ENCODE measurements at places on chromosomes 2 and 18.

DNA sequence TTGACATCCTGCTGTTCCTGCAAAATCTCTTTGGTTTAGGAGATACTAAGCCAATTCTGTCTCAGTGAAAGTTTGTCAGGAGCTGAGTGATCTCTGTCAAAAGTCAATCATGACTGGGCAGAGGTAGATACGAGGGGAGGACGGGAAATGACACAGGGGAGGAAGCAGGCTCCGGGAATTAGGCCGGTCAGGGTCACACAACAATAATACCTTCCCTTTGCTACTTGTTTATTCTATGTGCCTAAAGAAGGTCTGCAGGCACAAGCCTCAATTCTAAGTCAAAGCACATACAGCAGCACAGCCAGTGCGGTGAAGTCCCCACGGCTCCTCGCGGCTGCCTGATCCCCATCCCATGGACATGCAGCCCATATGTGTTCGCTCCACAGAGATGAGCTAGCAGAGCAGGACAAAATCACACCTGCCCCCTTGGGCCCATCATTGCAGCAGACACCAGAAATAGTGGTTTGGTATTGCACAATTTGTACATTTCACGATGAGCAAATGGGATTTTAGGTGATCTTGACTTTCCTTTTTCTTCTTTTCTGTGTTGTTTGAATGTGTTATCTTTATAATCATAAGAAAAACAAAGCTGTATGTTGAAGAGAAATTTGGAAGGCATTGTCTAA is 141.4 kb downstream of the VAPA start:
- DNase-seq: no peak

GRCh38 chr2:36562973-36563532 is 34.9 kb downstream of the FEZ2 start:
- no peak for DNase-seq

DNA sequence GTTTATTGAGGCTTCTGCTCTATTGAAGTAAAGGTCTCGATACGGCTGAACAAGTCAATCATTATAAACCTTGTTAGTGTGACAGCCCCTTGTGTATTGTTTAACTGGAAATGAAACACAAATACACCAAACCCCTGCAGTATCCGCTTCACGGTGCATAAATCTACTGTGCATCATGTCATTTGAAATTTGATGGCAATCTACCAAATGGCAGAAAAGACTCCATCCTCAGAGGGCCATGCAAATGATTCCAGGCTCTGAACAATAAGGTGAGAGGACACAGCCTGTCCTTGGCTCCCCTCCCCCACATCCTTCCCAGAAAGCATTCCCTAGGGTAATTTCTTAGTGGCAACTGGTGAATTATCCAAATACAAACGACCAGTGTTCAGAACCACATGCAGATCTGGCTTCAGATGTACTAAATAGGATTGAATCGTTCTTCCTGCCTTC is 80.6 kb downstream of the ADCYAP1 start:
- DNase-seq: peak; percentile 86

DNA sequence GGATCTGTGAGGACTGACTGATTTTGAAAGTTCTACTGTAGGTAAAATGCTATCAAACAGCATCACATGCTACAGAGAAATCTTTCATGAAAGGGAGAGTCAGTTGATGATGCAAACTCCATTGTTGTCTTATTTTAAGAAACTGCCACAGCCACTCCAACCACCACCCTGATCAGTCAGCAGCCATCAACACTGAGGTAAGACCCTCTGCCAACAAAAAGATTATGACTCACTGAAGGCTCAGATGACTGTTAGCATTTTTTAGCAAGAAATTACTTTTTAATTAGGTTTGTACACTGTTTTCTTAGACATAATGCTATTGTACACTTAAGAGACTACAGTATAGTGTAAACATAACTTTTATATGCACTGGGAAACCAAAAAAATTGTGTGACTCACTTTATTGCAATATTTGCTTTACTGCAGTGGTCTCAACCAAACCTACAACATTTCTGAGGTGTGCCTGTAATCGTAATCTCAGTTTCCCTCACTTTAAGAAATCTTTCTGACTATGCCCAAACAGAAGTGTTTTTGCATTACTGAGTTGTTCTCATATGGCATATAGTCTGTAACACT is 42.8 kb downstream of the METTL8 start:
- DNase-seq: no peak

DNA sequence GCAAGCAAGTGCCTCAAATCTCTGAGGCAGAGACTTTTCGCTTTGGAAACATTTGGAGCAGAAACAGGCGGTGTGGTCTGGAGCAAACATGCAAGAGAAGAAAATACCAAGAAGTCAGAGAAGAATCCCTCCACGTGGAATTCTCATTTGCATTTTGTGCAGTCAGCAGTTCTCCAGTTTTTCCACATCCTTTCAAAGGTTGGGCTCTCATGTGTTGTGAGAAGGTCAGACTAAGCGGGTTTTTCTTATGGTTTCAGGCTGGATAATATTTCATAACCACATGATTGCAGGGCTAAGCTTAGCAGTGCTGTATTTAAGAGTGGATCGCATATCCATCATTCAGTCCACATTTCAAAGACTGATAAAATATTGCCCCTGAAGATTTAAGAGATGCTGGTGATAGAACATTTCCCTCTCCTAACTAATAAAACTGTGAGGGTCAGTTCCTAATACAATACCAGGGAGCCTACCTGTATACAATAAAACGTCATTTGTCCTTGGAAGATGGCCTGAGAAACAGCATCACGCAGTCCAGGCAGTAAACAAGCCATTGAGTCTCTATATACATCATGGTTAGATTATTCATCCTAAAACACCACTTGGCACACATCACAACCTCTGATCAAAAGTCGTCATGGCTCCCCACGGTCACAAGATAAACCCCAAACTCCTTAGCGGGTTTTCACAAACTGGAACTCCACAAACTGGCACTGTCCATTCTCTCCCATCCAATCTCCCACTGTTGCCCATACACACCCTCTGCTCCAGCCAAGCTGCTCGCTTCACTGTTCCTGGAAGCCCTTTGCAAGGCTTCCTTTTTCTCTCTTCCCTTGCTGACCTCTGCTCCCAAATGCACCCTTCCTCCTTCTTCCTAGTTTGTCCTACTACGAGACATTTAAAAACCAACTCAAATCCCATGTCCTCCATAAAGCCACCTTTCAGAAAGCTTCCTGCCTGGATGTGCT is 31.5 kb downstream of the ANKRD44 start:
- no peak for DNase-seq

DNA sequence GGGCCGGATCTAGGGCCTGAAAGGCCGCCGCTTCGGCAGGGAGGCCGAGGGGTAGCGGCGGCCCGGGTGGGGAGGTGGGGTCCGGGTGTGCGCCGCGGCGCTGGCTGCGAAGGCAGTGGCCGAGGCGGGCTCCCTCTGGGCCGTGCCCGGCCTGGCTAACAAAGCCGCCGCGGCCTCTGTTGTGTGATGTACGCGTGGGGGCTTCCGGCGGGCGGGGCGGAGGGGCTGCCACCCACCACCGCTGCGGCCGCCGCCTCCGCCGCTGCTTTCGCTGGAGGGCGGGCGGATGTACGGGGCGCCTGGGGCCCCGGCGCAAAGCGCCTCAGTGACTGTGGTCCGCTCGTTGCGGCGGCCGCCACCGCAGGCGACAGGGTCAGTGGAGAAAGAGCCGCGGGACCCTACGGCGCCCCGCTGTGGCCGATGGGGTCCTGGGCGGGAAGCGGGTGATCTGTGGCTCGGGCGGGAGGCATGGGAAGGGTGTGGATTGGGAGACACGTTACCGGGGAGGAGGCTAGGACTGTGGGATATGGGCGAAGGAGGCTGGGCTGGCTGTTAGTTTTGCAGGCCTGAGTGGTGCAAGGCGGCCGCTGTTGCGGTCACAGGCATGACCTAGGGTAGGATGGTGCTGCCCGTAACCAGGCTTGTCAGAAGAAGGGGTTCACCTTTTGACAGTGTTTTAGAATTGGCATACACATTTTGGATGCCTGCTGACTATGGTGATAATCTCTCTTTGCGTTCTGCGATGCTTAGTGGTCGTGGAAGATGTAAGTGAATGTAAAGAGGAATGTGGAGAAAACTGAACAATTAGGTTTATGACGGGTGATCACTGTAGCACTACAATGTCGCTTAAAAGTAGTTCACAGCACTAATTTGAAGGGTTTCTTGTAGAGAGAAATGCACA is 662 bp downstream of the BZW1 start:
- DNase-seq: peak; percentile 82

GRCh38 chr2:70961648-70961994 is 16.8 kb upstream of the ANKRD53 start:
- DNase-seq: no peak

DNA sequence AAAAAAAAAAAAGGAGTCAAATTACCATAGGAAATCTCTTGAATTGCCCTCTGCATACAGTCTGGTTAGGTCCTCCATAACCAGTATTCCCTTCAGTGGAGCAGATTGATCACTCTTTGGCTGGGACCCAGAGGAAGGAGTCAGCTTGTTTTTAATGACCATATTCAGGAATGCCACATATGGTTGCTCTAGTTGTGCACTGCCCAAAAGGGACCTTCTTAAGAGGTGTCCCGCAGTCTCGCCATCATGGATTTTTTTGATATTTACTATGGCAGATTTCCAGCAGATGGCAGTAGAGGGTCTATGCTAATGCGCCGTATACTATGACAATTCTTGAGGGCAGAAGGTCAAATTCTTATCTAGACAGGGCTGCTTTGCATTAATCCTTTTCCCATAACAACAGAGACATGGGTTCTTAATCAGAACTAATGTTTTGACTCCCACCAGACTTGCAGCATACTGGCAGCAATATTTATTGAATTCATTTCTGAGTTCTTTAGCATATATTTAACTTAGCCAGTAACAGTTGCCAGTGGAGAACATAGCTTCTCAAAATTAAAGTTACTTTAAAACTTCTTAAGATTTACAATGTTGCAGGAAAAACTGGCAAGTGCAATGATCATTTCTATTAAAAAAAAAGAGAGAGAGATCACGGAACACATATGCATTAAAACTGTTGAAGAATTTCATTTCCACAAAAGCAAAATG is 31.8 kb upstream of the INPP4A start:
- peak; percentile 93 for DNase-seq

- no peak for DNase-seq
Measured at GRCh38 chr18:59180150-59180845, 39.7 kb upstream of the GRP start.

DNA sequence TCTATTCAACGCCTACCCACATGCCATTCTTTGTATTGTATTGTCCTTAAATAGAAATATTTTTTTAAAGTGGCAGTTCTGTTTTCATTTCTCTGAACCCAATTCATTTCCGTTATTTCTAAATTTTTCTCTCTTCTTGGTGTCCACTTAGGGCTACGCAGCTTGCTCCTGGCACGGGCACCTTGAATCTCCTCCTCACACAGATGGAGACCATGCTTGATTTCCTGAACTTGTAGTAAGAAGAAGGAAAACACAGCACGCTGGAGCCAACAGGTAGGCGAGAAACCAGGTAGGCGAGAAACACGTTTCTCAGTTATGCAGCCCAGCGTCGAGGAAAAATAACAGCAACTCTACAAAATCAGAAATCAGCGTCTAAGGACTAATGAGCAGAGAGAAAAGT is 428.9 kb downstream of the STK39 start:
- no peak for DNase-seq

GRCh38 chr2:12008425-12009061 is 262.1 kb downstream of the LPIN1 start:
- no peak for DNase-seq

DNA sequence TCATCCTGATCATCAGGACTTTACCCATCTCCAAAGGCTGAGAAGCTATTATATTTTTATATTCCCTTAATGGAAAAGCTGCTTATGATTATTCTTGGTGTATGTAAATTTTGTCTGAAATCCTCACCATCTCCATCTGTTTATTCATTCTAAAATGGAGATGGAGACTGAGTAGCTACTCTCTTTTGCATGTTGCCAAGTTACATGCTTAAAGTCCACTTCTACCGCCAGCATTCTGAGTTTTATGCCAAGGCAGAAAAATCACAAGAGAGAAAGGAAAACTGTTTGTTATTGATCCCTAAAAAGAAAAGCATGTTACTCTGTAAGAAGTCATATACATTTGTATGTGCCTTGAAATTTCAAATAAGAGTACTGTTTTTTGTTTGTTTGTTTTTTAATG is 94.4 kb upstream of the NOSTRIN start:
- DNase-seq: no peak

DNA sequence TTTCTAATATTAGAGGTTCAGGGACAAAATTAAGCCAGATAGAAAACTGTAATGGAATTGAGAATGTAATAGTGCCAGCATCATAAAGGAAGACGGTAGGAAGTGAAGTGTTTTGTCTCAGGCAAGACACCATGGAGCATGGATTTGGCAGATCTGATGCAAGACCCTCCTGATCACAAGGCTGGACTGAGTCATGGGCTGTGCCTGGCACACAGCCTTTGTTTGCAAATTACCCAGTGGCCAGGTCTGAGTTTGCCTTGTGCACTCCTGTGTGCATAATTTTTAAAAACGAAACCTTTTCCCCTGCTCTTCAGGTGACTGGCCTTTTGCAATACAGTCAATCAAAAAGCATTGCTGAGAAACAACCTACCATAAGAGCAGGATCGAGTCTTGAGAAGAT is 2.0 kb upstream of the UPP2 start:
- DNase-seq: no peak

DNA sequence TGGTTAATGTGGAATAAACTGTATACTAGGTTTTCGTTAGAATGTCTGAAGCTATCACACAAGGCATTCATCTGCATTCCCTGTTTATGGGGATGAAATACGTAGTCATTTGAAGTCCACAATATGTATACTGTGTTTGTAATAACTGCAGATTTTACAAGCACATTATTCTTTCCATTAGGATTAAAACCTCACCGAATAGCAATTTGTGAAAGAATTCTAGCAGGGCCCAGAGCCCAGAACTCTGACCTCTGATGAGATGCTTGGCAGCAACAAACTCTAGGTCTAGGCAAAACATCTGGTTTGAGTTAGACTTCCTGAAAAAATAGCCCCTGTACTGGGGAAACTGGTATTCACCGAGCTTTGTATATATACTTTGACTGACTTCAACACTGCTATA is 158.2 kb downstream of the SRBD1 start:
- DNase-seq: no peak

DNA sequence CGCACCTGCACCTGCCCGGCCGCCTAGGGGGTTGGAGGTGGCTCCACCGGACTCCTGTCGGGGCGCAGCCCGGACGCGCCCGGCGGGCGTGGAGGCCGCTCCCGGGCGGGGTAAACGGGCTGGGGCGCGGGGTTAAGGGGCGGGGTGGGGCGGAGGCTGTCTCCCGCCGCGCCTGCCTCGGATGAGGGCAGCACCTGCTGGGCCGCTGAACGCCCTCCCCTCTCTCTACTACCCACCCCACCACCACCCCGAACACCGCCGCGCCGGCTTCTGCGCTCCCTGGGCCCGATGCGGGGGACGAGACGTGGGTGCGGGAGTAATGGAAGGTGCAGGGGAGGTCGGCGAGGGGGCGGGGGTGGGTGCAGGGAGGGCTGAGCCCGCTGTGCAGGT is 224.8 kb upstream of the ID2 start:
- no peak for DNase-seq

GRCh38 chr18:60446821-60447220 is 74.2 kb upstream of the MC4R start:
- peak; percentile 76 for DNase-seq

DNA sequence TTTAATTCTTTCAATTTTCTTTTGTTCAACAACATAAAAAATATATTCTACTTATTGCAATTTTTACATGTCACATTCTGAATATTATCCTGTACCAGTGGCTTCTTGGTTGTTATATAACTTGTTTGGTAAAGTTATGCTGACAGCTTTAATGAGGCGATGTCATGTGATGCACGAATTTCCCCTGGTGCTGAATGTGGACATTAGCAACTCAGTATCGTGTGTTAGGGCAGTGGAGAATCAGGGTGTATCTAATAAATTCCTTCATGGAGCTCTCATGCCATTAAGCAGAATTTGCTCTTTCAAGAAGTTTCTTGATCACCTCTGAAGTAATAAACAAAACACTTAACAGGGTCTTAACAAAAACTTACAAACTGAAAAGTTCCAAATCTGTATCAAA is 99.6 kb upstream of the DNMT3A start:
- DNase-seq: no peak

All from NCI-H82 (cell line).